ENCODE measurements at places on chromosomes 11 and 22. TPM values are rescaled to one million over a fixed set of nuclear protein-coding genes. Genes with fewer than 3 reads are reported as not detected.
A peak's percentile ranks its signal among the peaks of the same experiment; 100 is the strongest.

DNA sequence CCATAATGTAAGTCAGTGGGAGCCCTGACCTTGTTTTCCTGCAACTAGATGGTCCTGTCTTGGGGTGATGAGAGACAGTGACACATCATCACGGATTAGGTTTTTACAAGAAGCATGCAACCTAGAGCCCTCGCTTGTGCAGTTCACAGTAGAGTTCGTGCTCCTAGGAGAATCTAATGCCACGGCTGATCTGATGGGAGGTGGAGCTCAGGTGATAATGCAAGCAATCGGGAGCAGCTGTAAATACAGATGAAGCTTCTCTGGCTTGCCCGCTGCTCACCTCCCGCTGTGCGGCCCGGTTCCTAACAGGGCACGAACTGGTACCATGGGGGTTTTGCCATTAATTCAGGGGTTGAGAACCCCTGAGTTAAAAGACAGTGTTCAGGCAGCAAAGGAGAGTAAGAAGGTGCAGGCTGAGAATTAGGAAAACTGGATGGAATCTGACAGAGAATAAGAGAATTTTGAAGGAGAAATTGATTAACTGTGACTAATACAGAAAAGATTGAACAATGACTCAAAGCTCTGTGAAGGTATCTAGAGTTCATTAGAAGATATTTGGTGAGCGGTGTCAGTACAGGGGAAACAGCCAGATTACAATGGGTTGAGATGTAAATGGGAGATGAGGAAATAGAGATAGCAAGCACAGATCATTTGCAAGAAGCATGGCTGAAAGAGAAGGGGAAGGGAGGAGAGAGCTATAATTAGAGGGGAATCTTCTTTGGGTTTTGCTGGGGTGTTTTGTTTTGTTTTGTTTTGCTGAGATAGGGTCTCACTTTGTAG is 21.0 kb downstream of the WEE1 start:
- H3K4me1 ChIP-seq: no peaks in the 10 kb centered on the region
- peaks cover 13% of the 10 kb centered on the region for H3K36me3 ChIP-seq

GRCh38 chr11:129209891-129210830 is 18.0 kb upstream of the ARHGAP32 start:
- DNase-seq: no peak
- peaks cover 1% of the 10 kb centered on the region for H3K27me3 ChIP-seq
- H3K4me1 ChIP-seq: peaks cover 2% of the 10 kb centered on the region
- no peak overlapping the region for H3K4me3 ChIP-seq

DNA sequence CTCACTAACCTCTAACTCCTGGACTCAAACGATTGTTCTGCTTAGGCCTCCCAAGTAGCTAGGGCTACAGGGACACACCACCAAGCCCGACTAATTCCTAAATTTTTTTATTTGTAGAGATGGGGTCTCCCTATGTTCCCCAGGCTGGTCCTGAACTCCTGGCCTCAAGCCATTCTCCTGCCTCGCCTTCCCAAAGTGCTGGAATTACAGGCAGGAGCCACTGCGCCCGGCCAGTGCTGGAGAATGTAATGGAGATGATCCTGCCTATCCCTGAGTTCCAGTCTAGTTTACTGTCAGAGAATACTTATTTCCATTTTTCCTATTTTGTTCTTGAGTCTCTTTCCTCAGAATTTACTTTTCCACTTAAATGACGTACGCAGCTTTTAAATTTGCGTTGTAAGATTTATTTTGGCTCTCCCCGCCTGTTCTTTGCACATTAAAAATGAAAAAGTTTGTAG is at the start of gene CHEK1:
TSS of gene CHEK1 (plus strand) at position 408 of the 458 bp plus-strand sequence. CDS start 1,606 bp downstream, outside the sequence.
- H3K27me3 ChIP-seq: no peaks in the 10 kb centered on the region
- peak within 1 kb of the TSS; percentile 100 for H3K27ac ChIP-seq
- DNase-seq: no peak
- H3K36me3 ChIP-seq: peaks cover 33% of the 10 kb centered on the region
- peak within 1 kb of the TSS; percentile 87 for H3K4me3 ChIP-seq

DNA sequence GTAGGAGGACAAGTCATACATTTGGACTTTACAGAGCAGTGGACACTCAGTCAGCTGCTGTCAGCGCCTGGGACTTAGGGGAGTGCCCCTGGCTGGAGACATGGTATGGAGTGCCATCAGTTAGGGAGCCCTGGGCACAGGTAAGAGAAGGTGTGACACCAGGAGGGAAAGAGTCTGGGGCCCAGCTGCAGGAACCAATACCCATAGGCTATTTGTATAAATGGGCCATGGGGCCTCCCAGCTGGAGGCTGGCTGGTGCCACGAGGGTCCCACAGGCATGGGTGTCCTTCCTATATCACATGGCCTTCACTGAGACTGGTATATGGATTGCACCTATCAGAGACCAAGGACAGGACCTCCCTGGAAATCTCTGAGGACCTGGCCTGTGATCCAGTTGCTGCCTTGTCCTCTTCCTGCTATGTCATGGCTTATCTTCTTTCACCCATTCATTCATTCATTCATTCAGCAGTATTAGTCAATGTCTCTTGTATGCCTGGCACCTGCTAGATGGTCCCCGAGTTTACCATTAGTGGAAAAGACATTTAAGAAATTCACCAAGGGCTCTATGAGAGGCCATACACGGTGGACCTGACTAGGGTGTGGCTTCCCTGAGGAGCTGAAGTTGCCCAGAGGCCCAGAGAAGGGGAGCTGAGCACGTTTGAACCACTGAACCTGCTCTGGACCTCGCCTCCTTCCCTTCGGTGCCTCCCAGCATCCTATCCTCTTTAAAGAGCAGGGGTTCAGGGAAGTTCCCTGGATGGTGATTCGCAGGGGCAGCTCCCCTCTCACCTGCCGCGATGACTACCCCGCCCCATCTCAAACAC is 850 bp upstream of the MIF start:
- H3K4me3 ChIP-seq: peak overlapping the region; percentile 95
- peak overlapping the region; percentile 98 for H3K27ac ChIP-seq
- DNase-seq: no peak
- no peaks in the 10 kb centered on the region for H3K27me3 ChIP-seq
- peaks cover 34% of the 10 kb centered on the region for H3K4me1 ChIP-seq
- peaks cover 23% of the 10 kb centered on the region for H3K36me3 ChIP-seq

Gene CYTH4
- total RNA-seq: 110 TPM

Gene EMID1
- not detected for total RNA-seq

GRCh38 chr11:16933756-16934603 is 80.2 kb downstream of the PLEKHA7 start:
- no peak overlapping the region for H3K27ac ChIP-seq
- H3K4me3 ChIP-seq: no peak overlapping the region
- peaks cover 10% of the 10 kb centered on the region for H3K27me3 ChIP-seq
- no peak for DNase-seq

DNA sequence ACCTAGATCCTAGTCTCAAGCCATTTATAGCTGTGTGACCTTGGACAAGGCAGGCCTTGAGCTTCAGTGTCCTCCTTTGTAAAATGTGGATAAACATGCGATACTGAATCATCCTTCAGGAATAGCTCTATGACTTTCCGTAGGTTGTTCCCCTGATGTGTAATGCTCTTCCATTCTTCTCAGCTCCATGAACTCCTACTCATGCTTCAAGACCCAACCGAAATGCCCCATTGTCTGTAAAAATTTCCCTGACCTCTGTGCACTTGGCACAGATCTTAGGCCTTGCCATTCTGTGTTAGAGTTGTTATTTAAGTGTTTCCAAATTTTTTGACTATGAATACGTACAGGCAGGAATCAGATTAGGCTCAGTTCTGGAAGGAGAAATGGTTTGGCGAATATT is 3.3 kb upstream of the BEST1 start:
- H3K4me1 ChIP-seq: no peaks in the 10 kb centered on the region
- H3K4me3 ChIP-seq: no peak overlapping the region
- no peak for DNase-seq
- peaks cover 6% of the 10 kb centered on the region for H3K27me3 ChIP-seq

DNA sequence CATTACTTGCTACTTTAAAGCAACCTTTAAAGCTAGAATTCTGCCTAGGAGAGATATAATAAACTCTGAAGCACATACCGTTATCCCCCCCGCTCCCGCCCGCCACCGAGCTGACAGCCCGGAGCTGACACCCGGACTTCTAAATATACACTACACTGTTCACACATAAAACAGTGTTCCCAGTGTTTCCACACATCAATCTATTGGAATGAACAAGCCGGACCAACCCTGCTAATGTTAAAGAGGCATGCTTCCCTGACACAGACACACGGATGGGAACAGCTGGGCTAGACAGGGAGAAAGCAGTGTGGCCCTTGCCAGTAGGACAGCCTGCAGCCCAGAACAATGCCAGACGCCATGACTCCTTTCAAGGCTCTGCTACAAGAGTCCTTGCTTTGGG is 108.4 kb upstream of the CSNK2A3 start:
- no peaks in the 10 kb centered on the region for H3K36me3 ChIP-seq
- H3K27me3 ChIP-seq: peaks cover 2% of the 10 kb centered on the region
- DNase-seq: no peak

GRCh38 chr11:8649361-8649760 is 33.1 kb downstream of the TRIM66 start:
- DNase-seq: no peak
- H3K27me3 ChIP-seq: no peaks in the 10 kb centered on the region
- no peak overlapping the region for H3K27ac ChIP-seq
- peaks cover 11% of the 10 kb centered on the region for H3K4me1 ChIP-seq

GRCh38 chr22:28429711-28430110 is 249.9 kb downstream of the TTC28 start:
- DNase-seq: no peak
- H3K27ac ChIP-seq: no peak overlapping the region
- no peaks in the 10 kb centered on the region for H3K4me1 ChIP-seq

Measured in activated CD4-positive, alpha-beta T cell treated with anti-CD3 and anti-CD28 coated beads, Interleukin-2, amount 10 ng/mL, durations not matched to agents 7 days and 5 days (primary cell).